ENCODE measurements at places on chromosomes 13 and 19. TPM values are rescaled to one million over a fixed set of nuclear protein-coding genes. Genes with fewer than 3 reads are reported as not detected.

MYPOP gene
- 10.2 TPM for total RNA-seq

GRCh38 chr13:30071969-30072817, 221.8 kb upstream of the UBL3 start:
- DNase-seq: no peak

DNA sequence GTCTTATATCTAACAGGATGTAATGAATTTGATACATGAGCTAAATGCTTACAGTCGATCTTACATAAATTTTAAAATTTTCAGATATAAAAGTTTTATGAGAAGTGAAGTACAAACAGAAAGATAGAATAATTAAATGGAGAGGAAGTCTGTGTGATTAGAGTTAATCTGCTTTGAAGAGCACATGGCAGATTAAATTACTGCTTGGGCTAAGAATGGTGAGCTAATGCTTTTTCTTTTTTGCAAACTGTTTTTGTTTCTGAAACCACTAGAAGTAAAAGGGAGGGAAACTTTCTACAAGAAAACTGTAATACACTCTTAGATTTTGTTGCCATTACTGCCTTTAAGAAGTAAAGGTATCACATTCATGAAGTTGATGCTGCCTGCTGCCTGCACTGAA, 96.3 kb upstream of the SPRY2 start:
- DNase-seq: no peak

- no peak for DNase-seq
Observed at GRCh38 chr13:41159174-41159573, 26.6 kb upstream of the KBTBD6 start.

DNA sequence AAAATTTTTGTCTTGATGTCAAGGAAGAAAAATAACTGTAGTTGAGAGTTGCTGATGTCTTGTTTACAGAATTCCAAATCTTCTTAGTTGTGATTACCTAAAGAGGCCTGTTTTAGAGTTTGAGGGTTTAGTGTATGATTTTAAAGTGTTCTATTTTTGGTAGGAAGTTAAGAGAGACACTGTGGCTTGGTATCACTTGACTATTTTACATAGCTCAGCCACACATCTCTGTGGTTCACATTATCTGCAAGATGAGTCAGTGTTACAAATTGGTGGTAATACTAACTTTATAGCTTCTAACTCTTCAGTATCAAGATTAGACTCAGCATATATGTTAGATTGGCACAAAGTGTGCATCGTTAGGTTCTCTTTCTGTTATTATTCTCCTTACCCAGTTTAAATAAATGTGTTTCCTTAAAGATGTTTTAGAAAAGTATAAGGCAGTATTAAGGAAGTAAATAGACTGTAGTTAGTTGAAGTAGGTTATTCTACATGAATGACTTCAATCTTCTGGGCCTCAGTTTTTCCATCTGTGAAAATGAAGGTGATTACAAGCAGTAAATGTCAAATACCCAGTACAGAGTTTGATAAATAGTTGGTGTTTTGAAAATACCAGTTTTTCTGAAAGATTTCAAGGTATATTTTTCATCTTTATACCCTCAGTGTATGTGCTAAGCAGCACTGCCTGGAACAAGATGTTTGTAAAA, 33.4 kb downstream of the COG6 start:
- DNase-seq: no peak

- no peak for DNase-seq
Observed at GRCh38 chr19:54369082-54369687, 4.5 kb upstream of the LAIR1 start.

DNA sequence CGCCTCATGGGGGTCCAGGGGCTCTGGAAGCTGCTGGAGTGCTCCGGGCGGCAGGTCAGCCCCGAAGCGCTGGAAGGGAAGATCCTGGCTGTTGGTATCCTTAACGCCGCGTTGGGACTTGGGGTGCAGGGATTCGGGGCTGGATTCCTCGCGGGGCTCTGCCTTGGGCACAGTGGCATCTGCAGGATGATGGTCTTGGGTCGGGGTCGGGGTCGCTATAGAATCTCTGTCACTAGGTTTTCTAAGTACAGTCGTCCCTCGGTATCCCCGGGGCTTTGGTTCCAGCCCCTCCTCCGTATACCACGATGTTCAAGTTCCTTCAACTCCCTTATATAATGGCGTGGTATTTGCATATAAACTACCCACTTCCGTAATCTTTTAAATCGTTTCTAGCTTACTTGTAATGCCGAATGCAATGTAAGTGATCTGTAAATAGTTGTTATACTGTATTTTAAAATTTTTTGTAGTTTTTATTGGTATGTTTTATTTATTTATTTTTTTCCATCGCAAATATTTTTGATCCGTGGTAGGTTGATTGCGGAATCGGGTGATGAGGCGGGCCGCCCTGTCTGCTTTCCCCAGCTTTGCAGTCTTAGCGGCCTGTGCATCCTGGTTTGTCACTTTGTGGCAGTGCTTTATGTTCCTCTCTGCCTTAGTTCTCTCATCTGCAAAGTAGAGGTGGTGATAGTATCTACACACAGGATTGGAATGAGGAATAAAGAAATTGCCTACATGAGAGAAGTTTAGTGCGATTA, 606 bp downstream of the ERCC5 start:
- DNase-seq: peak; percentile 76

DNA sequence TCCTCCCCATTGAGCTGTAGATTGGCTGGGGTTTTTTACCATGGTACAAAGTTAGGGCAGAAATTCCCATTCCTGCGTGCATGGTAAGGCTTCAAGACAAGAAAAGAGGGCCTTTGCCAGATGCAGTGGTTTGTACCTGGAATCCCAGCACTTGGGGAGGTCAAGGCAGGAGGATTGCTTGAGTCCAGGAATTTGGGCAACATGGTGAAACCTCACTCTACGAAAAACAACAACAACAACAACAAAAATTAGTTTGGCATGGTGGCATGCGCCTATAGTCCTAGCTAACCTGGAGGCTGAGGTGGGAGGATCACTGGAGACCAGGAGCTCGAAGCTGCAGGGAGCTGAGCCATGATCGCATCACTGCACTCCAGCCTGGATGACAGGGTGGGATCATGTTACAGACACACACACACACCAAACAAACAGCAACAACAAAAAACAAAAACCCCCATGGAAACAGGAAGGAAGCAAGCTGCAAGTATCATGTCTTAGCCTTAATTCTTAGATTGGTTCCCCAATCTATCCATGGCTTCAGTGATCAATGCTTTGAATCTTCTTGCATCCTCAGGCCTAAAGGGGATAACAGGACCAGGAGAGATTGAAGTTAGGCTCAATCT, 5.5 kb upstream of the WTIP start:
- DNase-seq: no peak

STOML3 gene
- not detected for total RNA-seq

SLC25A41 gene
- total RNA-seq: 0.13 TPM

DNA sequence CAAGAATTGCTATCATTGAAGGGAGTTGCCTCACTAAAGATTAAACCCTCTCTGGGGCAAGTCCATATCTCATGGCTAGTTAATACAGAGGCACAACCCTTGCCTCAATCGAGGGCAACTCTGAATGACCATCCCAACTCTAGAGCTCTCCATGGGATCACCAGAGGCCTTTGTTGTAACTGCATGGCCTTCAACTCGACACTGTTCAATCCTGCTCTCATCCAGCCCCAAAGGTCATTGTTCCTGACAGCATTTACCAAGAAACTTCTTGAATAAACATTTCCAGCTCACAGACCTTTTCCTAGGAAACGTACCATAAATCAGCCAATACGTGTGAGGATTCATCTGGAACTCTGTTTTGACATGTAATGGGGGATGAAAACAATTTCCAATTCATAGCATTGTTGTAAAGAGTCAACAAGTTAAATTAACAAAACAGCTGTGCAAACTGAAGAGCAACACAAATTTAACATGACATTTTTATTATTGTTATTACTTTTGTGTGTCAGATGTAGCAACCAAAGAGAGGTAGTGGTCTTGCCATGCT, 452.7 kb downstream of the SUCLA2 start:
- no peak for DNase-seq

DNA sequence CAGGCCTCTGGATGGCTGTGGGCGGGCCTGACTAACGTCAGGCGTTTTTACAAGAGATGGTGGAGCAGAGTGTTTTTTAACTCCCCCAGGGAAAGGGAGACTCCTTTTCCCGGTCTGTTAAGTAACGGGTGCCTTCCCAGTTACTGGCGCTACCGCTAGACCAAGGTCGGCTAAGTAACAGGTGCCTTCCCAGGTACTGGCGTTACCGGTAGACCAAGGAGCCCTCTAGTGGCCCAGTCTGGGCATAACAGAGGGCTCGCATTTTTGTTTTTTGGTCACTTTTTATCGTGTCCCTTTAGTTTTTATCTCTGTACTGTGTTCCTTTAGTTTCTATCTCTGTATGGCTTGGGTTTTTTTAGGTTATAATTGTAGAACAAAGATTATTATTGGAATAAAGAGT, 10.0 kb downstream of the ZNF383 start:
- DNase-seq: peak; percentile 38

PPP1R12C gene
- 261 TPM for total RNA-seq

GRCh38 chr19:53432088-53432661, 391 bp downstream of the ZNF761 start:
- no peak for DNase-seq

DNA sequence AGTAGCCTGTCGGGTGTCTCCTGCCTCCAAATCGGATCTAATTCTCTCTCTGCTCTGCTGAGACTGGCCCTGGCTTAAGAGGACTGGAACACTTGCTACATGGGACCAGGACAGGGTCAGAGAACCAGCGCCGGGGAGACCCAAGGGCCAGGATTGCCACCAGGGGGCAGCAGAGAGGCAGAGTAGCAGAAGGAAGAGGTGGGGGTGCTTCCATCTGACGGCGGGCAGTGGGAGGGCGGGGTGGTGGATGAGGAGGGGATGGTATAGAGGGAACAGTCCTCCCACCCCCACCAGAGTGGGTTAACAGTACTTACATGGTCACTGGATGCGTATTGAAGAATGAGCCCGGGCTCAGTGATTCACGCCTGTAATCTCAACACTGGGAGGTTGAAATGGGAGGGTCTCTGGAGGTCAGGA, 11.9 kb downstream of the SELENOW start:
- DNase-seq: peak; percentile 89

DNA sequence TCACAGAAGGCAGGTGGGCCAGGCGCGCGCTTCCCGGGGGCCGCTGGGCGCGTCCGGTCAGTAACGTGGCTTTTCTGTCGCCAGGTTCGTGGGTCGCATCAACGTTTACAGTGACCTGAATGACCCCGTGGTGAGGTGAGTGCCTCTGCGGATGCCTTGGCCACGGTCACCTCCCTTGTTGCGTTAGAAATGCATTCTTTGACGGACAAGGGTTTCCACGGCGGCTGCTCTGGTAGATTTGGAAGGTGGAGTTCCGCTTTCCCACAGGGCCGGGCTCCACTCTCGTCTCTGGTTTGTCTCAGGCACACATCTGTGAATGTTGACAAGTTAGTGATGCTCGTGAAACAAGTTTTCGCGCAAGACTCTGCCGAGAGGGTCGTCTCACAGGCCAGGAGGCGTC, 130.0 kb downstream of the ATP11A start:
- no peak for DNase-seq

RAB11B gene
- 24.0 TPM for total RNA-seq

GRCh38 chr19:30873003-30873402, 476.2 kb downstream of the TSHZ3 start:
- no peak for DNase-seq

GRCh38 chr19:16836115-16837034, 7.2 kb downstream of the SIN3B start:
- DNase-seq: no peak

GRCh38 chr13:53050151-53050550, 21.5 kb downstream of the OLFM4 start:
- DNase-seq: no peak

DNA sequence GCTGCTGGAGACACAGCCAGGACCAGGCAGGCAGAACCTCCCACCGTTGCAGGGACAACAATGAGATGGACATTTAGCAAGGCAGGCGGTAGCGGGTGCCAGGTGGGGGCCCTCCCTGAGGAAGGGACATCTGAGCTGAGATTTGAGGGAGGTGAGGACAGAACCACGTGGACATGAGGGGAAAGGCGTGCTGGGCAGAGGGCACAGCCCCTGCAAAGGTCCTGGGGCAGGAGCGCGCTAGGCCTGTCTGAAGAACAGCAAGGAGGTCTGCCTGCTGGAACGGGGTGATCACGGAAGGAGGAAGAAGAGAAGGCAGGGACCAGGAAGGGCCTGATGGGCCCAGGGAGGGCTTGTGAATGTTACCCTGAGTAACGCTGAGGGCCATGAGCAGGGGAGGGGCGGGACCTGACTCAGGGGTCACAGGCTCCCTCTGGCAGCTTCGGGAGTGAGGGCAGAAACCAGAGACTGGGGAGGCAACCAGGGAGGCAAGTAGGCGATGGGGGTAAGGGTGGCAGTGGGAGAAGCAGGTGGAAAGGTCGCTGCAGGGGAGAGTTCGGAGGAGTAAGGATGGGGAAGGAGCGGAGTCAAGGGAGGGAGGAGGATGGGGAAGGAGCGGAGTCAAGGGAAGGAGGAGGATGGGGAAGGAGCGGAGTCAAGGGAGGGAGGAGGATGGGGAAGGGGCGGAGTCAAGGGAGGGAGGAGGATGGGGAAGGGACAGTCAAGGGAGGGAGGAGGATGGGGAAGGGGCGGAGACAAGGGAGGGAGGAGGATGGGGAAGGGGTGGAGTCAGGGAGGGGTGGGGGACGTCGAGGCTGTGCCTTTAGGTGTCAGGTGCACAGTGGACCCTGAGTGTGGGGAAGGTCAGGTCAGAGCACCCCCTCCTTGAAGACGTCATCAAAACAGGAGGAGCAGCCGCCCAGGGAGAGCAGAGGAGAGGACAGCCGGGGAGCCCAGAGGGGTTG, 15.7 kb upstream of the B3GNT3 start:
- no peak for DNase-seq

ICAM1 gene
- 4.6 TPM for total RNA-seq

COL4A1 gene
- 0.29 TPM for total RNA-seq

GRCh38 chr13:98385606-98386005, 191.3 kb downstream of the STK24 start:
- no peak for DNase-seq

DNA sequence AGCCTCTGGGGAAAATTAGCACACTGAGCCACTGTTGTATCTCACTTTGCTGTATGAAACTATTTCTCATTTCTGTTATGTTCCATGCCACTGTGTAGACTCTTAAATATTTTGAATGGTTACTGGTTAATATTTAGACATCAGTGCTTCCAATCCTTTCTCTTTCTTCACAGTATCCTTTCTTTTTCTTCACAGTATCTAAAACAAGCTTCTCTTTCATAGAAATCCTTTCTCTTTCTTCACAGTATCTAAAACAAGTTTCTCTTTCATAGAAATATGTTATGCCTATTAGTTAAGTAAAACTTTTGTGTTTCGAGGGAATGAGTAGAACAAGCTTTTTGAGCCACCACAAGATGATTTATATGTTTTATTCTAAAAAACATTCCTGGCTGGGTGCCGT, 326.8 kb upstream of the KLF12 start:
- DNase-seq: no peak

DNA sequence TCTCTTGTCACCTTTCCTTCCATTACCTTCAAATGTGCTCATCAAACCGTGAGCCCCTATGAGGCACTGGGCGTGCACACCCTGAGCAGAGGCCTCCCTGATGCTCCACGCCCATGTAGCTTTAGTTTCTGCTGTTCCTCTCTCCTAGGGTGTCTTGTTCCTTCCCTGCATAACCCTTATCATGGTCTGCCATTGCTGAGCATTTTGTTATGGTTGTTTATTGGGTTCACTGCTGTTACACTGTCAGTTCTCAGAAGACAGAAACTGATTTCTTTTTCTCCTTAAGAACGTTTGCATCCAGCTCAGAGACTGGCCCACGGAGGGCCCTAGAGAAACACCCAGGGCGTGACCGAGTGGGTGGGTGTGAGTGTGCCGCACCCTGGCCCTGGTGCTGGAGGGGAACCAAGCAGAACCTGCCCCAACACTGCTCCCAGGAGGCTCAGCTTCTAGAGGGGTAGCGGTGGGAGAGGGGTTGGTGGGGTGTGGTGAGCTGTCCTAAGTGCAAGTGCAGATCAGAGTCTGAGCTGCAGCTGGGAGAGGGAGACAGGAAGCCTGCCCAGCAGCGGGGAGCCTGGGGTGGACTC, 61.4 kb upstream of the URI1 start:
- no peak for DNase-seq

PEX11G gene
- 6.4 TPM for total RNA-seq
